ENCODE measurements at places on chromosomes 16 and 17.
A peak's percentile ranks its signal among the peaks of the same experiment; 100 is the strongest.

- no peak for DNase-seq
These were observed 9.2 kb downstream of the DNAH17 start for GRCh38 chr17:78567991-78568390.

DNA sequence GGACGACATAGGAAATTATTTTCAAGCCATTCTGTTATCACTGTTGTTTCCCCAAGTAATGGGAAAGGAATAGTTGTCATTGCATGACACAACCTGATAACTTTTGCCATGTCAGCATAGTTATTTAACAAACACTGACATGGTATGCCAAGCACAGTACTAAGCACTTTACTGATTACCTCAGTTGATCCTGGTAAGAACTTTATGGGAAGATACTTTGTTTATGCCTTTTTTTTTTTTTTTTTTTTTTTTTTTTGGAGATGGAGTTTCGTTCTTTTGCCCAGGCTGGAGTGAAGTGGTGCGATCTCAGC is 15.7 kb upstream of the PNPO start:
- no peak for DNase-seq

DNA sequence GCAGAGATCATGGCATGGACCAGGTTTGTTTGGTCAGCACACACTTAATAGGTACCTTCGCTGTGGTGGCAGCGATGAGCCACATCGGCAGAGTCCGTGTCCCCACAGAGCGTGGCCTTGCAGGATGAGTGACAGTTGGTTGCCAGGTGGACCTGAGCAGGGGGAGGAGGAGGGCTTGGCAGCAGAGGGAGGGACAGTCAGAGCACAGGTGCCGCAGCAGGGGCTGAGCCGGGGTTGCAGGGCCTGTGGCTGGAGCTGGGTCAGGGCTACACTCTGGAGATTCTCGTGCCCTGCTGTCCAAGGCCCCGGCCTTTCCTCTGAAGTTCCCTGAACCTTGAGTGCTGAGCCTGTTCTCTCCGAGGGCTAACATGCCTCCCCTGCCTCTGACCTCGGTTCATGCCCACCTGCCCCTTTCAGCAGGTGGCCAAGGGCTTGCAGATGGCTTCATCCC is 24.8 kb downstream of the POLR3E start:
- DNase-seq: peak; percentile 28

GRCh38 chr17:31586946-31587345 is 195.5 kb downstream of the RAB11FIP4 start:
- DNase-seq: no peak

GRCh38 chr16:24852281-24852721 is 6.5 kb downstream of the SLC5A11 start:
- DNase-seq: no peak

- peak; percentile 49 for DNase-seq
These were observed 23.3 kb downstream of the STAT5B start for GRCh38 chr17:42252597-42253550.

- DNase-seq: peak; percentile 69
These were observed 33.3 kb downstream of the PECAM1 start for GRCh38 chr17:64357191-64357981.

DNA sequence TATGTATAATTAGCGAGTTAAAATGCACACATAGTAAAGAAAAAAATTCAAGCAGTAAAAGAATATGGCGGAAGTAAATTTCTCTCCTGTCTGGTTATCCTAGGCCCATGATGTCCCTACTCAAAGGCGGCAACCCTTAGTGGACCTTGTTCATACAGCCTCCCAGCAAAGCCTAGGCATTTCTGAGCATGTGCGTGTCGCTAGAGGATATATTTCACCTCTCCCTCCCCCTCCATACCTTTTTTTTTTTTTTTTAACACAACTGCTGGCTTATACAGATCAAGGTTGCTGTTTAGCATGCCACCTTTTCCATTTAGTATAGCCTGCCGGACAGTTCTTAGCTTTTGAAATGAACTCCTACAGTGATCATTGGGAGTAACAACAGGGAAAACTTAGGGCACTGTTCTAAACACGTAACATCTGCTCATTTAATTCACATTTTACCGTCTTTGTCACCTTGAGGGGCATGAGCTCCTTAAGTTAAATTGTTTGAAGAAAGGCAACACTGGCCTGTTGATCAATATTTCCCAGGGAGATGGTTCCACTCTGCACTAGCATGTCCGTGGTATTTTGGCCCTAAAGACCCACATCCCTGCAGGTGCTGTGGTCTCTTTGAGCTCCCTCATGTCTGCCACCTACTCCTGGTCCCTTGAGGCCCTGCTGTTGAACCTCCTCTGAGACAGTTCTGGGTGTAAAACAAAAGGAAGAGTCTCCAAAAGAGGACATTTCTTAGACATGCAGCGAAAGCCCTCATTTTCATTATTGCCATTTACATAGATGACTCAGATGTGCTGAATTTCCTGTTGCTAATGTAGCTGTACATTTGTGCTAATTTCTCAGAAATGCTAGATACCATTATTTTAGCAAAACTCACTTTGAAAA is 4.1 kb upstream of the TNFRSF13B start:
- no peak for DNase-seq

GRCh38 chr16:30934827-30935557 is 11.6 kb downstream of the FBXL19 start:
- DNase-seq: no peak

DNA sequence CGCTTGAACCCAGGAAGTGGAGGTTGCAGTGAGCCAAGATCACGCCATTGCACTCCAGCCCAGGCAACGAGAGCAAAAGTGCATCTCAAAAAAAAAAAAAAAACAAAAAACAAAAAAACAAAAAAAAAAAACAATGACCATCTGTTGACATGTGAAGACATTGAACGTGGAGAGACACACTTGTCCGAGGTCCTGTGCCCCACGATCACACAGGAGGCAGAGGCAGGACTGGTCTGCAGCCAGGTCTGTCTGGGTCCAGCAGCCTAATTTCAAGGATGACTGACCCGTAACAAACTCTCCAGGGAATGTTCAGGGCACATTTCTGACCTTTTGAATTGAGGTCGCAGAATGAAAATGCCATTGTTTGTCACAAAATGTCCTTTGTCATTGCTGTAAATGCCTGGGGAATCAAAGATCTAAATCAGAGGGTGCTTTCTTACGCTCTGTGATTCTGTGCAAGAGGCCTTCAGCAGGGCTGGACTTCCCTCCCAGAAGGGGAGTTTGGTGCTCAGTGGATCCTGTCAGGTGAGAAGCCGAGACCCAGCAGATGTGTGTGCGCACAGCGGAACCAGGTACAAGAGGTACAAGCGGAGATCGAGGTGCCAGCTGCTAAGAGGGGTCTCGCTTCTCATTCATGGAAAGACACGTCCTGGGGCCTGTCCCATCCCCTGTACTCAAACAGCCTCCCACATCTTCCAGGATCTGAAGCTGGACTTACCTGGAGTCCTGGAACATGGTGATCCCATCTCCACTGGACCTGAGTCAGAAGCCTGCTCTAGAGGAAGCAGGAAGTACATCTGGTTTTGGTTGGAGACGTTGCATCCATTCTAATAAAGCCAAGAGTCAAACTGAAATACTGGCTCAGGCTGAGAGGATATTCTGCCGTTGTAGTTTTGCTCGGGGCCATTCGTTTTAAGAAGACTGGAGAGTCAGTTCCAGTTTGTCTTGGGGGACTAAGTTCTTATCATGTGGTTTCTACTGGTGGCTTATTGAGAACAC is 95.8 kb downstream of the IRF8 start:
- no peak for DNase-seq

GRCh38 chr17:67520252-67520906 is 143.3 kb downstream of the PITPNC1 start:
- DNase-seq: no peak

DNA sequence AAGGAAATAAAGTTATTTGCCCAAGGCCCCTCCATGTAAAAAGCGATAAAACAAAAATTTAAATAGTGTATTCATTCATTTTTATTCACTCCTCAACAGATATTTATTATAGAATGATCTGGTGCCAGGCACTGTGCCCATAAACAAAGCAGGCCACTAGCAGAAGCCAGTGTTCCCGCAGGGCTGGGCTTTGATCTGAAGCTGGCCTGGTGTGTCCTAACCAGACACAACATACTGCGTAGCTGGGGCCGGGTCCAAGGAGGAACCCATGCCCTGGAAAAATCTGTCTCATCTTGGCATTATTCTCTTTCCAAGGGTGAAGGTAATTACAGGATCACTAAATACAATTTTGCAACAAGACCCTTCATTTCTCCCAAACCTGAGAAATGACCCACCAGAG is 537.4 kb upstream of the CDH5 start:
- DNase-seq: peak; percentile 81

- no peak for DNase-seq
These were observed 921 bp upstream of the CDR2 start for GRCh38 chr16:22375117-22375962.

- DNase-seq: no peak
These were observed 160.8 kb downstream of the CA10 start for GRCh38 chr17:51997723-51998122.

DNA sequence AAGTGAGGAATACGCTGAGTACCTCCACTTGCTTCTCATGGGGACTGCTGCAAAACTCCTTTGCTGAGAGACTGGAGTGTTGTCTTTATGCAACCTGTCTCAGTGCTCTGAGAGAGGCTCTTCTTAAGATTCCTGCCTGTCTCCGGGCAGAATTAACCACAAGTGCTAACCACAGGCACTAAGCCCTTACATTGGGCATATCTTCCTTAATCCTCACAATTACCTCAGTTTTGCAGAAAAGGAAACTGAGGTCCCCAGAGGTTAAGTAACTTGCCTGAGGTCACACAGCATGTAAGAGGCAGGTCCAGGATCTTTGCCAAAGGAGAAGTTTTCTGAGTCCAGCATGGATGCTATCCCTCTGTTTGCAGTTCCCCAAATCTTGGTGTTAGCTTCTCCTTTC is 86.0 kb downstream of the GP2 start:
- DNase-seq: no peak

GRCh38 chr16:3691761-3692160 is 25.6 kb downstream of the TRAP1 start:
- DNase-seq: no peak

Measured in cerebellar nuclear complex (tissue), 1 donor.